BJ (cell line): ENCODE measurements at places on chromosomes 5 and 9.

GRCh38 chr5:83179966-83180365 lies 102.6 kb downstream of the XRCC4 start:
- peak; percentile 63 for DNase-seq

DNA sequence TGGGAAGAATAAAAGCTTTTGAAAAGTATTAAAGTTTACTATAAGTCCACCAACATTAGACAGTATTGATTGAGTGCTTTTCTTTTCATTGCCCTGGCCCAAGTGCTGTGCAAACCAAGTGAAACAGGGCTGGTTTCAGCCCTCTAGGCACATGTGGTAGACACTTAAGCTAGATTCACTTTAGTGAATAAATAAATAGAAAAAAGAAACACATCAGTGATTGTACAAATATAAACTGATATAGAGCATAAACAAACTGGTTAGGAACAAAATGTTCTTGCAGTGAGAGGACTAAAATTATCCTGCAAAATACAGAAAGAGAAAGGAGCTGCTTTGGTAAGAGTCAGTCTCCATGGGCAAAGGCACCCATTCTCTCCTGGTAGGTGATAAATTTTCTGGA lies 29.7 kb downstream of the ACTBL2 start:
- no peak for DNase-seq

DNA sequence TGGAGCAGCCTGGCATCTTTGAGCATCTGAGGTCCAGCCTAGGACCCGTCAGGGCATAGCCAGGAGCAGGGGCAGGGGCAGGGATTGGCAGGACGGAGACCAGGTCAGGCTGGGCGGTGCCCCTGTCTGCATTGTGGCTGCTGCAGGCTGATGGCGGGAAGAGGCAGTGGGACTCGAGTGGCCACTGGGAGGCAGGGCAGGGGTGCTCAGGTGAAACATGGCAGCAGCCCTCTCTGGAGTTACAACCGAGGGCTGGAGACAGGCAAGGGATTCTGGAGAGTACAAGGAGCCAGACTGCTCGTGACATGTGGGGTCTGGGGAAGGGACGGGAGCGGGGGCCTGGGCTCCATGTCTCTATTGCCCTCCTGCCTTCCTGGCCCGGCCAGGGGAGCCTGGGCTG lies 97.4 kb upstream of the RAPGEF1 start:
- no peak for DNase-seq

DNA sequence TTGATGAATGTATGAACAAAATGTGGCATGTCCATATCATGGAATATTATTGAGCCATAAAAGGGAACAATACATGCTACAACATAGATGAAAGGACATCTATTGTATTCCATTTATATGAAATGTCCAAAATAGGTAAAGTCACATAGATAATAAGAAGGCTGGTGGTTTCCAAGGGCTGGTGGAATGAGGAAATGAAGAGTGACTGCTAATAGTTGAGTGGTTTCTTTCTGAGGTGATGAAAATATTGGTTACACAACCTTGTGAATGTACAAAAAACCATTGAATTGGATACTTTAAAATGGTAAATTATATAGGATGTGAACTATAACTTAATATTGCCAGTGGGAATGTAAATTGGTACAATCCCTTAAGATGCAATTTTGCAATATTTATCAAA lies 5.2 kb downstream of the ARSB start:
- no peak for DNase-seq

- DNase-seq, result no peak
These were observed 100.3 kb upstream of the LMX1B start for GRCh38 chr9:126513159-126514036.

DNA sequence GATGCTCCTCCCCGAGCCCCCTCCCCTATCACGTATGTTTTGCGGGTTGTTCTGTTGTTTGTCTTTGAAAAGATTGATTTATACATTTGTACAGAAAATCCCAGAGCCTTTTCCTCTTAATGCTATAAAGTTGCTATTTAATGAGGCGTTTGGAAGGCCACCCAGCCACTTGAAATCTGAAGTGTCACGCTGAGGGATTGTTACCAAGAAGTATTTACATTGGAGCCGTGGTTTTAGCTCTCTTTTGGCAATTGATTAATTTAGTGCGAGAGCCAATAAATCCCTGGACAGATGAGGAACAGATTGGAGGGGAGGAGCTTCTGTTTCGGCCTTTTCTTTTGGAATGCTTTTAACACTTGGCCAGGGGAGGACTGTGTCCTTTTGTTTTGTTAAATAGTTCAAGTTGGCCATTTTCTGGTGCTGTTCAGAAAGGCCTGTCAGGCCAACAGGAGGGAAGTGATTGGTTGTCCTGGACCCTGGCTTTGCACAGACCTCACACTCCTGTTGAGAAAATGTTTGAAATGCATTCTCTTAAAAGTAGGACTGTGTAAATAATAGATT lies 250.2 kb downstream of the PDZD2 start:
- DNase-seq, result no peak

DNA sequence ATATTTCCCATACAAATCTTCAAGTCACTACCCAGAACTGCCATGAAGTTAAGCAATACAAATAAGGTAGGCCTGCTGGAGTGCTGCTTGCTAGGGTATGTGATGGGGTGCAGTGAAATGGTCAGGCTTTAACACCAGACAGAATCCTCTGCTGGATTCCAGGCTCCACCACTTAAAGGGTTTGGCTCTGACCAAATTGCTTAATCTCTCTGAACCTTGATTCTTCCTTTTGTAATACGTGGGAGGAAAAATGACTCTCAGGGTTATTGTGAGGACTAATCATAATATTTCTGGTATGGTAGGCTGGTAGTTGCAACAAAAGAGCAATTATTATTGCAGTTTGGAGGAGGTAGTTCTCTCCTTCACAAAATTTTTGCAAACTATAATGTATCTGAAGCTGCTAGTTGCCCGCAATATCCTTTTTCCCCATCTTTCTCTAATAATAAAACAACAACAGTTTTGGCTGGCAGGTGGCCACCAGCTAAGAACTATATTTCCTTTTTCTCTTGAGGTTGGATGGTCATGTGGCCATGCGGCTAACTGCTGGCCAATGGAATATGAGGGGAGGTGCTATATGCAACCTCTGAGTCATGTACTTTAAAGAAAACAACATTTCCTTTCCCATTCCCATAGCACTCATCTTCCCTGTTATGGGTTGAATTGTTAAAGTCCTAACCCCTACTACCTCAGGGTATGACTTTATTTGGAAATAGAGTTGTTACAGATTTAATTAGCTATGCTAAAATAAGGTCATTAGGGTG lies 44.1 kb downstream of the CCL28 start:
- DNase-seq, result no peak

DNA sequence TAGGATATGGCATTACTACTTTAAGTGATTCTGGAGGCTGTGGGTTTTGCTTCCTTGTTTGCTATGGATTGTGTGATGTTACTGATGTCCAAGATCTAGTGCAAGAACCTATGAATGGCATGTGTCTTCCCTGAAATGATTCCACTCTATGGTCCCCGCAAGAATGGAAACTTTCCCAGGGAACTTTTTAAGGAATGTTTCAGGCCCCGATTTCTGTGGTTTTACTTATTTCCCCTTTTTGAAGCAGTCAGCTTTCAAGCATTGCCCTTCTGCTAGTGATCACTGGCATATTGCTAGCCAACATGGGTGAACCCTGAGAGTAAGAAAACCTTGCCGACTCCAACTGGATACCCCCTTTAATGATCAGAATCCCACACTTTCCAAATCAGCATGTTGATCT lies 26.6 kb upstream of the CD180 start:
- no peak for DNase-seq

DNA sequence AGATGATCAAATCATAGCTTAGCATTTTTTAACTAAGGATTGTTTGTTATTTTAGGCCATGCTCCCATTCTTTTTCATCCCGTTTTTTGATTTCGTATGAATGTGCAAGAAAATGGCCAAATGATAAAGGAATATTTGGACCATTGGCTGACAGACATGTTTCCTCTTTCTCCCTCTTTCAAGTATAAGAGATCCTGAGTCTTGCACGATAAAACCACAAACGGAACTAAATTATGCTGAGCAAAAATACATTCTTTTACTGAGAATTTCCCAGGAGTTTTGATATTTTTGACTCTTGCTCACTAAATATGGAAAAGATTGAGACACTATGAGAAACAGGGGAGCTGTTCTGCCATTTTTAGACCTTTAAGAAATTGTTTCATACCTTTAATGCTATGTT lies 90.4 kb upstream of the KLF9 start:
- no peak for DNase-seq

DNA sequence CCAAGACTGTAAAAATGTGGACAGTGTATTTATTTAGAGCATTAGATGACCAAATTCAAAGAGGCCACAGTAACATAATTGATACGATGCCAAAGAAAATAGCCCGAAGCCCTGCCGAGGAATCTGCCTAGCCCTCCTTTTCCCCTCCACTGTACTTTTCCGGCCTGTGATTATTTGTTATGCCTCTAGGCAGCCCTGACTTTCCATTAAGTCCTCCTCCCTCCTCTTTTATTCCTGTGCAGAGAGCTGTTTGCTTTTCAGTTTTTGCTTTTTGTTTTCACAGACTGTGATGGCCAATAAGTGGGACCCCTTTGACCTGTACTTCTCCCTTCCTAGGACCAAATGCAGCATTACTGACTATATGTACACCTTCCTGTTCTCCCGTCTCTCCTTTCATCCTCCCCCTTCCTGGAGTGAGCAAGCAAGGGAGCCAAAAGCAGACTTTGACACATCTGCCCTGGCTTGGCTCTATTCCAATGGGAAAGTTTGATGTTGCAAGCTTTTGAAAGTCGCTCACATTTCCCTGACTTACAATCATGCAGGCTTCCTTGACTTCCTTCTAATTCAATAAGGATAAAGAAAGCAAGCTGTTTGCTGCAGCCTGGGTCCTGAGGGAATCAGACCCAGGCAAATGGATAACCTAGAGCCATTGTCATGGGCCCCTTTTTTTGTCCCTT lies 76.1 kb downstream of the NREP start:
- peak; percentile 86 for DNase-seq

DNA sequence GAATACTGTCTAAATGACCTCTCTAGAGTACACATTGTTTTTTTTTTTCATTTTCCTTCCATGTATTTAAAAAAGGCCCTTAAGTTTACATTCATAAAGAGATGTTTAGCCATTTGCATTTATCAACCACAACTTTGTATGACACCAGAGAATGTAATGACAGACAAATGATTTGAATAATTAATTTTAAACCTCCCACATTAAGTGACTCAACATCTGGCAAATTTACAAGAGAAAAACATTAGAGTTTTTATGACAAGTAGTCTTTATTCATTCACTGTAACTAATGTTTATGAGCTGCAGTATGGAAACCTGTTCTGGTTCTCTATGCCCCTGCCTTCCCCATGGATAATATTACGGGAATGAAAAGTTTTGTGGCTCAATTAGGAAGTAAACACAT lies 1093.8 kb upstream of the CDH9 start:
- DNase-seq, result no peak

GRCh38 chr9:136050701-136051452 lies 44.2 kb downstream of the NACC2 start:
- no peak for DNase-seq

DNA sequence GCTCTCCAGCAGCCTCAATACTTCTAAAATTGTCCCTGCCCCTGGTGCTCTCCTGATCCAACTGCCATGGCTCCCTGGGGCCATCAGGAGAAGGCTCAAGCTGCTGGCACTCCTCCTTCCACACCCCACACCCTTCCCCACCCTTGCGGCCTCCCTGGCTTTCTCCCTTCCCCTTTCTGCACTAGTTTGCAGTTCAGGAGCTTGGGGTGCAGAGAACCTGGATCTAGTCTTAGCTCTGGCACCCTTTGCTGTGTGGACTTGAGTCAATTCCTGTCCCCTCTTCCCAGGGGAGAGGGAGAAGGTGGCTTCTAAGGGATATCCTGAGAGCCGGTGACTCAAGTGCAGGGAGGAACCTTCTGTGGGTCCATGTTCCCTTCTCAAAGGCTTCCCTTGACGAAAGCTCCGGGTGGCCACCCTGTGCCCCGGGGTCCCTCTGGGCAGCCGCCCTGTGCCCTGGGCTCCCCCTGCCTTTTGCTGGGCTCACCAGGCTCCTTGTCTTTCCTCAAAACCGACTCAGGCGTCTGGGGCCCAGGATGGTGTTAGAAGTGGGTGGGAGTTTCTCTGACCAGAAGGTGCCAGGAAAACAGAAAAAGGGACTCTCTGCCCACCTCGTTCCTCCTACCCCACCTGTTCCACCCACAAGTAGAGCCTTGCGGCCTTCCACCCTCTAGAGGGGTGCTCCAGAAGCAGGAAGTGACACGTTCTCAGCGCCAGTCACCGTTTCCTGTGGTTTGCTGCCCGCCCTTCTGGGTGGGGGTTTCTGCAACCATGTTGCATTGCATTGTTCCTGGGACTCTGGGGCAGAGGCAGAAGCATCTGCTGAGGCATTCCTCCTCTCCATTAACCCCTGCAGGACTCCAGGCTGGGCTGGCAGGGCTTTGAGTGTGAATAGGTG lies 15.0 kb downstream of the GLIPR2 start:
- no peak for DNase-seq

GRCh38 chr5:98365126-98365525 lies 408.3 kb upstream of the RGMB start:
- no peak for DNase-seq

DNA sequence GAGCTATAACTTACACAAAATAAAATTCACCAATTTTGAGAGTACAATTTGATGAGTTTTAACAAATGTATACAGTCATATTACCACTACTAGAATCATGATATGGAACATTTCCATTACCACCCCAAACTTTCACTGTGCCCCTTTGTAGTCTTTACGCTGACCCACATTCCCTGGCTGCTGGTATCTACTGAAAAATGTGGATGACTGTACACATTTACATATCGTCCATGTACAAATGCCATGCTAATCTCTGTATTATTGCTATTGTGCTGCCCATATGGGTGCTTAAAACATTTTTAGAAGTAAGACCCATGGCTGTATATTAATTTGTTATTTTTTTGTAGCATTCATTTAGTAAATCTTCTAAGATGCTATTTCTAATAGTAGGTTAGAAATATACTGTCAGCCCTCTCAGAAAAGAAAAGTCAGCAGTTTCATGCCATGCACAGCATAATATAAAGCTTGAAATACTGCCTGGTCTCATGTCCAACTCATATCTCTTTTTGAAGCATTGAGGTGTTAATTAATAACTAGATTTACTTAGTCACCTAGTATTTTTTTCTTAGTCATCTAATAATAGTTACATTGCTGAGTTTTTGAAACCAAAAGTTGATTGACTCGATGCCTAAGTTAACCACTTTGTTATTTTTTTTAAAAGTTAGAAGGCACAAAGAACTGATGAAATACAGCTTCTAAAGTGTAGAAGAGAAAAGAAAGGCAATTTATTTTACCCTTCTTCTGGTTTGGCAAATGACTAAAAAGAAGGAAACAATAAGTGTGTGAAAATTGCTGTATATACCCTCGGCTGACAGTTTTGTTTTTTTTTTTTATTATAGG lies 188.3 kb upstream of the MEF2C start:
- DNase-seq, result no peak
